Ascending aorta (tissue), 2 donors: ENCODE measurements at places on chromosomes 7 and 10. TPM values are rescaled to one million over a fixed set of nuclear protein-coding genes. Genes with fewer than 3 reads are reported as not detected.

- H3K27ac ChIP-seq, result no peak overlapping the region
- DNase-seq, result no peak
- H3K36me3 ChIP-seq, result peaks cover 8% of the 10 kb centered on the region
- no peaks in the 10 kb centered on the region for H3K27me3 ChIP-seq
- no peak overlapping the region for H3K4me3 ChIP-seq
These were observed 9.0 kb downstream of the IQCE start for GRCh38 chr7:2567679-2568278.

DNA sequence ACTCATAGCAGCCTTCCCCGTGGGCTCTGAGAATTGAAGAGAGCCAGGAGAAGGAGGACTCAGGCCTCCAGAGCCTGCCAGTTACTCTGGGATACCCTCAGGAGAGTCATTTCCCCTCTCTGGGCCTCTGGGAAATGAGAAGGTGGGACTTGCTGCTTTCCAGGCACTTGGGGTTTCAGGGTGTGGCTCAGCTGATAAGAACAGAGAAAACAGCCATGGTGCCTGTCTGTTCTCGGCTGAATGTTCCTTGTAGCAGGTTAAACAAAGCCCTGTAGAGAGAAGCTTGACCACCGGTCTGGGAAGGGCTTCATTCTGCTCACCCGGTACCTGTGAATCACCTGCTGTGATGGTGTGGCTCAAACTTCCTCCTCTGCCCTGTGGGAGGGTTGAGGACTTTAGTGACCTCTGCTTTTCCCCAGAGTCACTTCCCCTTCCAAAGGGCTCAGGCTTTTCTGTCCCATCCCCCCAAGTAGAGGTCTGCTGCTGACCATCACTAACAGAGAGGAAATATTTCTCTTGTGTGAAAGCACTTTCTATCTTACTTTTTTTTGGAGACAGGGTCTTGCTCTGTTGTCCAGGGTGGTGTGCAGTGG is 212.4 kb upstream of the GALNT17 start:
- H3K4me1 ChIP-seq, result no peaks in the 10 kb centered on the region
- H3K4me3 ChIP-seq, result no peak overlapping the region
- no peak overlapping the region for H3K27ac ChIP-seq
- no peaks in the 10 kb centered on the region for H3K36me3 ChIP-seq
- H3K27me3 ChIP-seq, result no peaks in the 10 kb centered on the region
- DNase-seq, result no peak

DNA sequence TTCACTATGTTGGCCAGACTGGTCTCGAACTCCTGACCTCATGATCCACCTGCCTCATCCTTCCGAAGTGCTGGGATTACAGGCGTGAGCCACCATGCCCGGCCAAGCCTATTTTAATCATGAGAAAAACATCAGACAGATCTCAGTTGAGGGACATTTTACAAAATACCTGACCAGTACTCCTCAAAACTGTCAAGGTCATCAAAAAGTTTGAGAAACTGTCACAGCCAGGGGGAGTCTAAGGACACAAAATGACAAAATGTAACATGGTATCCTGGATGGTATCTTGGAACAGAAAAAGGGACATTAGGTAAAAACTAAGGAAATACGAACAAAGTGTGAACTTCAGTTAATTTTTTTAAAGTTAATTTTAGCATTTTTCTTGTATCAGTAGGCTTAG is 219.8 kb upstream of the PPP1R3A start:
- no peak overlapping the region for H3K27ac ChIP-seq
- H3K4me1 ChIP-seq, result no peaks in the 10 kb centered on the region
- H3K27me3 ChIP-seq, result no peaks in the 10 kb centered on the region
- H3K36me3 ChIP-seq, result no peaks in the 10 kb centered on the region
- H3K4me3 ChIP-seq, result no peak overlapping the region
- DNase-seq, result no peak

Gene PHKG1
- total RNA-seq, result 1.1 TPM

Gene HK1
- total RNA-seq, result 128 TPM

Gene ZWINT
- total RNA-seq, result not detected

Gene NRG3
- total RNA-seq, result 1.6 TPM

- H3K4me1 ChIP-seq, result peaks cover 58% of the 10 kb centered on the region
- H3K36me3 ChIP-seq, result peaks cover 16% of the 10 kb centered on the region
- H3K27me3 ChIP-seq, result no peaks in the 10 kb centered on the region
- no peak overlapping the region for H3K4me3 ChIP-seq
- H3K27ac ChIP-seq, result peak overlapping the region; percentile 96
- DNase-seq, result peak; percentile 96
These were observed 23.3 kb downstream of the MYOF start for GRCh38 chr10:93458821-93459257.

DNA sequence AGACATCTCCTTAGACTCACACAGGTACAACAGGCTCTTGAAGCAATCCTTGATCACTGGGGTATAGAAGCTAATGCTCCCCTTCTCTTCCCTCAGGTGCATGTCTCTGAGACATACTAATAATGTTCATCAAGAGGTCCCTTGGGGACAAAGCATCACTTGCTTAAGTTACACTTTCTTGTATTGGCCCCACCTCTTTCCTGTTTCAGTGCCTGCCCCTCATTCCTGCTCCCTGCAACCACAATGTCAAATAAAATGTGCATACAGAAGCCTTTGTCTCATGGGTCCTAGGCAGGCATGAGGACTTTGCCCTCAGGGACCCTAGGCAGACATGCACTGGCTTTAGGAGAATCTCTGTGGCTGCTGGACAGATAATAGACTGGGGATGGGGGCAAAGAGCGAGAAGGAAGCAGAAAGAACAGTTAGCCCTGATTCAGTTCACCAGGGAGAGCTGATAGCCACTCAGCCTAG is 175.0 kb upstream of the NPY start:
- H3K4me1 ChIP-seq, result no peaks in the 10 kb centered on the region
- H3K27ac ChIP-seq, result no peak overlapping the region
- no peak overlapping the region for H3K4me3 ChIP-seq
- H3K27me3 ChIP-seq, result no peaks in the 10 kb centered on the region
- DNase-seq, result no peak
- no peaks in the 10 kb centered on the region for H3K36me3 ChIP-seq

DNA sequence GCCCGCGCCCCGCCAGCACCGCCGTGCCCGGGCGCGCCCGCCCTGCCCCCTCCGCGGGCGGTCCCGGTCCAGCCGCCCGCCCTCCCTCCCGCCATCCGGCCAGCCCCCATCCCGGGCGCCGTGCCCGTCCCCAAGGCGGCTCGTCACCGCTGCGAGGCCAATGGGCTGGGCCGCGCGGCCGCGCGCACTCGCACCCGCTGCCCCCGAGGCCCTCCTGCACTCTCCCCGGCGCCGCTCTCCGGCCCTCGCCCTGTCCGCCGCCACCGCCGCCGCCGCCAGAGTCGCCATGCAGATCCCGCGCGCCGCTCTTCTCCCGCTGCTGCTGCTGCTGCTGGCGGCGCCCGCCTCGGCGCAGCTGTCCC is at the start of gene HTRA1:
HTRA1 (plus strand) TSS at position 187 of the 362 bp plus-strand sequence; CDS start at position 287, 100 bp downstream.
- H3K4me3 ChIP-seq, result peak within 1 kb of the TSS; percentile 94
- no peaks in the 10 kb centered on the region for H3K27me3 ChIP-seq
- no peaks in the 10 kb centered on the region for H3K36me3 ChIP-seq
- H3K27ac ChIP-seq, result peak within 1 kb of the TSS; percentile 87

GRCh38 chr7:22001345-22002004 is 55.8 kb upstream of the CDCA7L start:
- H3K4me1 ChIP-seq, result no peaks in the 10 kb centered on the region
- no peak overlapping the region for H3K4me3 ChIP-seq
- no peaks in the 10 kb centered on the region for H3K36me3 ChIP-seq
- DNase-seq, result no peak
- H3K27ac ChIP-seq, result no peak overlapping the region

Gene FAM13C
- total RNA-seq, result 10.7 TPM

DNA sequence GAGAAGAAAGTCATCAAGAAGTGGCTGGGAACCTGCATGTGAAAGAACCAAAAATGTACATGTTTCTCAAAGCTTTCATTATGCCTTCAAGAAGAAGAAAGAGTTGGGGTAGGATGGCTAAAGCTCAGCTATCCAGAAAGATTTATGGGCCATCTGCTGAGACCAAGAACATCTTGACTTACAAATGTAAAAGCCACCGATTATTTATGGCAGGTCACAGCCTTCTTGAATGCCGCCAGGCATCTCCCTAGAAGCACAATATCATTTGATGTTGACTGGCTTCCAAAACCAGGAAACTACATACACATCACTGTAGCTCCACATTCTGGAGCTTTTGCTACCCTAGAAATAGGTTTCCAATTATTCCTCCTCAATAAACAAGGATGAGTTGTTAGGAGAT is 254.2 kb upstream of the AOAH start:
- no peaks in the 10 kb centered on the region for H3K36me3 ChIP-seq
- no peaks in the 10 kb centered on the region for H3K27me3 ChIP-seq
- H3K4me1 ChIP-seq, result no peaks in the 10 kb centered on the region
- no peak overlapping the region for H3K27ac ChIP-seq

- no peaks in the 10 kb centered on the region for H3K4me1 ChIP-seq
- no peak overlapping the region for H3K4me3 ChIP-seq
- no peaks in the 10 kb centered on the region for H3K36me3 ChIP-seq
- no peaks in the 10 kb centered on the region for H3K27me3 ChIP-seq
- no peak for DNase-seq
These were observed 181.9 kb downstream of the CXCL12 start for GRCh38 chr10:44202952-44203351.

GRCh38 chr10:68221196-68221595 is 10.7 kb downstream of the ATOH7 start:
- no peaks in the 10 kb centered on the region for H3K4me1 ChIP-seq
- no peak for DNase-seq

Gene NPY4R
- not detected for total RNA-seq

DNA sequence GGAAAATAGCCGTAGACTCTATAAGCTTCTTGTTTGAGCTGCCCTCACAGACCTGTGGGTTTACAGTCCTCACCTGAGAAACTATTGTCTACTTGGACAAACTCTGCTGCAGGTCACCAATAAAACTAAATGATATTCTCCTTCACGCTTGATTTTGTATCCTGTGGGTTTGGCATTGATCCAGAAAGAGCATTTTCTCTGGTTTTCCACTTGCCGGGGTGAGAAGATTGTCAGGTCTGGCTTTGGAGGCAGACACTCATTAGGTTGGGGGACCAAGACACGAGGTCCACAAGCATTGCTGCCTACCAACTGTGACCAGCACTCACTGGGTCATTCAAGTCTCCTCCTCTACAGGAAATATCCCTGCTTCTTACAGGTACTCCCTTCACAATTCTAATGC is 68.5 kb downstream of the CDC14C start:
- H3K36me3 ChIP-seq, result no peaks in the 10 kb centered on the region
- no peak overlapping the region for H3K27ac ChIP-seq
- H3K27me3 ChIP-seq, result no peaks in the 10 kb centered on the region
- H3K4me3 ChIP-seq, result no peak overlapping the region
- DNase-seq, result no peak

GRCh38 chr7:136405931-136406777 is 429.0 kb upstream of the MTPN start:
- DNase-seq, result no peak
- no peak overlapping the region for H3K27ac ChIP-seq
- H3K27me3 ChIP-seq, result no peaks in the 10 kb centered on the region

GRCh38 chr7:65832281-65832680 is 40.6 kb upstream of the VKORC1L1 start:
- DNase-seq, result no peak
- no peaks in the 10 kb centered on the region for H3K36me3 ChIP-seq
- no peaks in the 10 kb centered on the region for H3K27me3 ChIP-seq
- no peaks in the 10 kb centered on the region for H3K4me1 ChIP-seq
- no peak overlapping the region for H3K4me3 ChIP-seq
- H3K27ac ChIP-seq, result no peak overlapping the region

- H3K36me3 ChIP-seq, result no peaks in the 10 kb centered on the region
- H3K4me3 ChIP-seq, result no peak overlapping the region
- no peaks in the 10 kb centered on the region for H3K27me3 ChIP-seq
- H3K27ac ChIP-seq, result no peak overlapping the region
- H3K4me1 ChIP-seq, result no peaks in the 10 kb centered on the region
- DNase-seq, result no peak
These were observed 203.5 kb downstream of the CHCHD3 start for GRCh38 chr7:132878204-132878919.

- DNase-seq, result no peak
- no peaks in the 10 kb centered on the region for H3K4me1 ChIP-seq
- no peak overlapping the region for H3K4me3 ChIP-seq
- H3K27ac ChIP-seq, result no peak overlapping the region
- no peaks in the 10 kb centered on the region for H3K36me3 ChIP-seq
- H3K27me3 ChIP-seq, result no peaks in the 10 kb centered on the region
These were observed 305.8 kb downstream of the KIF20B start for GRCh38 chr10:90007226-90007625.

GRCh38 chr10:23496727-23497126 is 57.9 kb downstream of the OTUD1 start:
- DNase-seq, result no peak
- H3K27ac ChIP-seq, result no peak overlapping the region
- no peak overlapping the region for H3K4me3 ChIP-seq
- no peaks in the 10 kb centered on the region for H3K27me3 ChIP-seq
- no peaks in the 10 kb centered on the region for H3K36me3 ChIP-seq

Gene ELFN1
- total RNA-seq, result 7.3 TPM

GRCh38 chr10:124390471-124391187 is 28.1 kb downstream of the OAT start:
- H3K4me3 ChIP-seq, result no peak overlapping the region
- H3K27ac ChIP-seq, result no peak overlapping the region
- no peak for DNase-seq
- H3K27me3 ChIP-seq, result no peaks in the 10 kb centered on the region

DNA sequence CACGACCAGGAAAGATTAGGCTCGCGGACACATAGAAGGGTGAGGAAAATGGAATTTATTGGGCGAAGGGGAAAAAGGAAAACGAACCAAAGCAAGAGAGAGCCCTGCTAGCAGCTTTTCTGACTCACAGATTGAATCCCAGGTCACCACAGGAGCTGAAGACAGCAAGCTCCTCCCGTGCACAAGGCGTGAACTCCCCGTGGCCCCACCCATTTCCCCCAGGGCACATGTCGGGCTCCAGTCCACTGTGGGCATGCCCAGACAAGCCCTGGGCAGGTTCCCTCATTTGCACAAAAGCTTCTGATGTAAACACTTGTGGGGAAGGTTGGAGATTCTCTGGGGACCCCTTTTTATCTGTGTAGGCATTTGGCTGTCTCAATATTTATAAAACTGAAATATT is 582.4 kb downstream of the SUGCT start:
- DNase-seq, result peak; percentile 88
- H3K4me3 ChIP-seq, result peak overlapping the region; percentile 39
- H3K27me3 ChIP-seq, result no peaks in the 10 kb centered on the region
- no peaks in the 10 kb centered on the region for H3K36me3 ChIP-seq
- H3K4me1 ChIP-seq, result peaks cover 49% of the 10 kb centered on the region

- H3K27ac ChIP-seq, result no peak overlapping the region
- H3K4me1 ChIP-seq, result no peaks in the 10 kb centered on the region
- no peaks in the 10 kb centered on the region for H3K27me3 ChIP-seq
- no peaks in the 10 kb centered on the region for H3K36me3 ChIP-seq
These were observed 294.8 kb downstream of the DOCK4 start for GRCh38 chr7:111911166-111911961.

Gene PTPRZ1
- total RNA-seq, result 0.64 TPM

DNA sequence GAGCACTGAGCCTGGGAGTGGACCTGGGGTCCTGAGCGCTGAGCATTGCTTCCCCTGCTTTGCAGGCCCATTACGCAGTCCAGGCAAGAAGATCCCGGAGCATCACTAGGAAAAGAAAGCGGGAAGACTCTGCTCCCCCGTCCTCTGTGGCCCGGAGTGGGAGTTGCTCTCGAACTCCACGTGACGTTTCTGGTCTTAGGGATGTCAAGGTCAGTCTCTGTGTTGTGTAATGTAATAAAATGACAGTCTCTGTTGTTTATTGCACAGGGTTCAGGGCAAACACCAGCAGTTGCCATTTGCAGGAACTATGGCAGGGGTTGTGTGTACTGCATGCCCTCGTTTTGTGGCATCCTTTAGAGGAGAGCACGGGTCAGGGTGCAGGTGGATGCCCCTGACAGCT is 10.0 kb downstream of the IDI2 start:
- H3K4me3 ChIP-seq, result no peak overlapping the region
- no peaks in the 10 kb centered on the region for H3K27me3 ChIP-seq
- no peak overlapping the region for H3K27ac ChIP-seq
- H3K36me3 ChIP-seq, result peaks cover 79% of the 10 kb centered on the region
